ENCODE measurements at places on chromosomes 5 and 9. TPM values are rescaled to one million over a fixed set of nuclear protein-coding genes. Genes with fewer than 3 reads are reported as not detected.

Gene CAMK2A
- 1.8 TPM for total RNA-seq

Gene HTR1A
- not detected for total RNA-seq

Gene MYMK
- total RNA-seq: not detected

Gene IL3
- not detected for total RNA-seq

Gene SPINK6
- total RNA-seq: not detected

Gene SHISAL2B
- not detected for total RNA-seq

Gene SLC2A6
- 16.2 TPM for total RNA-seq

Gene PCDHB5
- 0.50 TPM for total RNA-seq

Gene GEMIN5
- total RNA-seq: 21.7 TPM

Gene PRRT1B
- total RNA-seq: not detected

Gene SPINK7
- total RNA-seq: not detected

Gene PAEP
- total RNA-seq: not detected

Gene KIAA1958
- total RNA-seq: 1.7 TPM

Gene MARCOL
- total RNA-seq: not detected

Gene PPP3R2
- not detected for total RNA-seq

Gene NEUROG1
- not detected for total RNA-seq

Gene PCDHGA12
- total RNA-seq: 21.5 TPM

Gene NR5A1
- not detected for total RNA-seq

Gene ESM1
- 212 TPM for total RNA-seq

Gene FRMPD1
- not detected for total RNA-seq

Gene TLX3
- total RNA-seq: not detected

Gene GPR150
- 0.33 TPM for total RNA-seq

Gene RNF183
- total RNA-seq: 0.37 TPM

Gene SLC46A2
- not detected for total RNA-seq

Gene SLC38A9
- total RNA-seq: 27.4 TPM

Gene KIF4B
- under 0.01 TPM for total RNA-seq

Gene ZFP37
- 3.1 TPM for total RNA-seq

Gene POLR1E
- 55.8 TPM for total RNA-seq

Gene GAPT
- not detected for total RNA-seq

Gene SLC6A19
- total RNA-seq: not detected

Gene CATSPER3
- total RNA-seq: 0.12 TPM

Gene APBA1
- 9.2 TPM for total RNA-seq

Gene THBS4
- 2.1 TPM for total RNA-seq

Gene PSD2
- 0.12 TPM for total RNA-seq

Gene TPPP
- total RNA-seq: 0.25 TPM

Gene EEIG1
- total RNA-seq: 10.2 TPM

Gene C5orf63
- total RNA-seq: 2.7 TPM

Gene PRSS3
- 22.4 TPM for total RNA-seq

Gene CCDC171
- 4.5 TPM for total RNA-seq

Gene TMEM252
- not detected for total RNA-seq

Gene NMUR2
- not detected for total RNA-seq

Gene SCGB3A2
- not detected for total RNA-seq

Gene KCNMB1
- under 0.01 TPM for total RNA-seq

Gene ANXA6
- 560 TPM for total RNA-seq

Gene PCDHGA7
- total RNA-seq: 4.0 TPM

Gene CARD9
- total RNA-seq: 3.4 TPM

Gene ZCCHC9
- 56.4 TPM for total RNA-seq

Gene PSAT1
- total RNA-seq: 176 TPM

Gene RETREG1
- total RNA-seq: 6.6 TPM

Gene FOXD4L4
- total RNA-seq: 0.22 TPM

Gene CCDC152
- total RNA-seq: 1.2 TPM

Gene RAD17
- 23.7 TPM for total RNA-seq

Gene DIPK1B
- 1.1 TPM for total RNA-seq

Gene MAT2B
- total RNA-seq: 94.5 TPM

Gene ITK
- total RNA-seq: not detected

Gene PTPDC1
- total RNA-seq: 13.2 TPM

Gene COL5A1
- 238 TPM for total RNA-seq

Gene ALDH1A1
- 69.4 TPM for total RNA-seq

Gene TEX48
- total RNA-seq: not detected

Measured in uterine smooth muscle cell (primary cell).